ENCODE measurements at places on chromosomes 11 and 22. TPM values are rescaled to one million over a fixed set of nuclear protein-coding genes. Genes with fewer than 3 reads are reported as not detected.

Gene REXO2
- polyA plus RNA-seq: 419 TPM

GRCh38 chr11:115215694-115216617 is 288.3 kb downstream of the CADM1 start:
- no peaks in the 10 kb centered on the region for H3K4me1 ChIP-seq
- DNase-seq: no peak
- no peaks in the 10 kb centered on the region for H3K36me3 ChIP-seq
- H3K4me3 ChIP-seq: no peak overlapping the region
- no peaks in the 10 kb centered on the region for H3K27me3 ChIP-seq

Gene POU2AF2
- polyA plus RNA-seq: 0.15 TPM

GRCh38 chr22:17199003-17199731 is 20.1 kb downstream of the ADA2 start:
- no peak overlapping the region for H3K27ac ChIP-seq
- H3K4me3 ChIP-seq: no peak overlapping the region
- H3K4me1 ChIP-seq: peaks cover 5% of the 10 kb centered on the region
- DNase-seq: peak; percentile 77

Gene UBE2L6
- 65.9 TPM for polyA plus RNA-seq

DNA sequence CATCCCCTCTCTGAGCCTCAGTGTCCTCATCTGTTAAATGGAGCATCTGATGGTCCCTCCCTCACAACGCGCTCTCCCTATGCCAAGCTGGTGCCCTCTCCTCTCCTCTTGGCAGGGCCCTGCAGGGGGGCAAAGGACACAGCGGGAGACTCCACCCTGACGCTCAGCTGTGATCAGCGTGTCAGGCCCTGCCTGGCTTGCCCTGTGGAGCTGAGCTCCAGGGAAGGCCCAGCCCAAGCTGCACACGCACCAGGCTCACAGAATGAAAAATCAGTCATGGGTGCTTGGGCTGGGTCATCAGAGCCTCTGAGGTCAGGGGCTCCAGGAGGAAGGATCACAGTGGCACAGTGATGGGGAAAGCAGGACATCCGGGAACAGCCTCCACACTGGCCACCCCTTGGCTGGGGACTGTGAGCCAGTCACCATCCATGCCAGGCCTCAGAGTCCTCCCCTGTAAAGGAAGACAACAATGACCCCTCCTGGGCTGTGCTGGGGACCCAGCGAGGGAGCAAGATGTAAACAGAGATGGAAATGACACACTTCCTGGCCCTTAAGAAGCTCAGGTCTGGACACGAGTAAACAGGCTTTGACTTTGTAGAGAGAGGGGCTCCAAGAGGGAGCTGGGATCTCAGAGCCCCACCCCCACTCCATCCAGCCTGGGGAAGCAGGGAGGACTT is 36.6 kb downstream of the RPL3 start:
- no peak overlapping the region for H3K27ac ChIP-seq
- no peaks in the 10 kb centered on the region for H3K27me3 ChIP-seq
- no peaks in the 10 kb centered on the region for H3K36me3 ChIP-seq
- H3K4me1 ChIP-seq: peaks cover 7% of the 10 kb centered on the region
- DNase-seq: no peak

DNA sequence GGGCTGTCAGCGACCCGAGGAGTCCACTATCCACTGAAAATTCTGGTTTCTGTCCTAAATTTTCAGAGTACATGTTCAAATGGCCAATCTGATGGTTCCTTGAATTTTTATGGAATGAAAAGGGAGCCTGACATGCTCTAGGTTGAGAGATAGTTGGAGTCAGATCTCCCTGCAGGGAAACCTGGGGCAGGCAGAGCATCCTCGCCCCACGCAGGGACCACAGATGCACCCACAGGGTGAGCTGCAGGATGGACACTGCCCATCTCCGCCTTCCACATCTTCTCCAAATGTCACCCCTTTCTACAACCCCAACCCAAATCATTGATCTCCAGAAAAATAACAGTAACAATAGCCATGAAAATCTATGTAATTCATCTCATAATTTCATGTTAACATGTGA is 114.2 kb upstream of the IGLL5 start:
- H3K27me3 ChIP-seq: no peaks in the 10 kb centered on the region
- no peak overlapping the region for H3K27ac ChIP-seq
- no peaks in the 10 kb centered on the region for H3K4me1 ChIP-seq
- H3K36me3 ChIP-seq: no peaks in the 10 kb centered on the region
- DNase-seq: no peak

Gene TMEM126A
- 37.1 TPM for polyA plus RNA-seq

GRCh38 chr11:61065955-61066638 is 36.2 kb upstream of the CD5 start:
- H3K4me3 ChIP-seq: no peak overlapping the region
- H3K27me3 ChIP-seq: no peaks in the 10 kb centered on the region
- H3K27ac ChIP-seq: no peak overlapping the region

Gene PLAAT5
- polyA plus RNA-seq: not detected

Gene OR51B2
- not detected for polyA plus RNA-seq

DNA sequence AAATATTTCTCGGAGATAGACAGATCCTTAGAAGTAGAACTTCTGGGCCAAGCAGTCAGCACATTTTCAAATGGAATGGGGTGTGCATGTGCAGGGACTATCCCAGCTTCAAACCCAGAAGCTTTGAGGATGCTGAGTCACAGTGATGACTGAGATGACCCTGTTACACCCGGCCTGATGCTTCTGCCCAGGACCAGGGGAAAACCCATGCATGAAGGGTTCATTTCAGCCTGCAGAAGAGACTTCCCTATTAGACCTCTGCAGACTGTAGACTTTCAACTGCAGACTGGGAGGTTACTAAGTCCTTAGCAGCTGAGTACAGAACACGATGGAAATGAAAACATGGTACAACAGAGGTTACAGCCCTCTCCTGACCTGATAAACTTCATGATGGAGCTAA is 3.6 kb upstream of the OR2AT4 start:
- no peaks in the 10 kb centered on the region for H3K4me1 ChIP-seq
- no peak for DNase-seq
- H3K4me3 ChIP-seq: no peak overlapping the region
- H3K27me3 ChIP-seq: no peaks in the 10 kb centered on the region

Gene CRY2
- 6.7 TPM for polyA plus RNA-seq

DNA sequence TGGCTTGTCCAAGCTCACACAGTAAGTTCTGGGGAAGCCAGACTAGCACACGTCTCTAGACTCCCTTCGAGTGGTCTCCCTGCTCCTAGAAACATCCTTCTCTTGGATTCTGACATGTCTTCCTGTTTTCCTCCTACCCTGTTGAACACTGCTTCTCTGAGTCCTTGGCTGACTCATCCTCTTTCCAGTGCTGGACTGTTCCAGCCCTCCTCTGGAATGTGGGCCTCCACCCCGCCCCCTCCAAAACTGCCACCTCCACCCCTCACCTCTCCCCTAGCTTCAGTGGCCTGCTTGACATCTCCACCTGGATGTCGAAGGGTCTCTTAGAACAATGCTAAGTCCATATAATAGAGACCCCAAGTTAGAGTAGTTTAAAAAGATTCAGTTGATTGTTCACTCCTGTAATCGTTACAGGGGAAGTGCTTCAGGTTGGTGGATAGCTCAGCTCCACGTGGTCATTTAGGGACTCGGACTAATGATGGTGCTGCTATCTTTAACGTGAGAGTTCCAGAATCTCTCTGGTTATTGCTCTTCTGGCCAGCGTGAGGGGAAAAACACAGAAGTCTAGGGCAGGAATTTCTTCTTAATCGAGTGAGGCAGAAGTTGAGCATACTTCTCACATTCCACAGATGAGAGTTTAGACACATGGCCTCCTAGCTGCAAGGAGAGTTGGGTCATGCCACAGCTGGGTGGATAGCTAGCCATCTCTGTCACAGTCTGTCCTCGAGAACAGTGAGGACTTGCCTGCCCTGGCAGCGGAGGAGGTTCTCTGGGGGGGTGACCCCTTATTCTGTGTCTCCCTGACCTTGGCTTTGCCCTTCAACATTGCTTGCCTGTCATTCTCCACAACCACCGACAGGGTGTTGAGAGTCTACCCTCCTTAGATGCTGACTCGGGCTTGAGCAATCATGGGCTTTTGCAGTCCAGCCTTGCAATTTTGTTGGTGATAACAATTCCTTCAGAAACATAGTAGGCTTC is 4.7 kb upstream of the C11orf96 start:
- no peak for DNase-seq
- peaks cover 10% of the 10 kb centered on the region for H3K27me3 ChIP-seq
- no peak overlapping the region for H3K4me3 ChIP-seq
- H3K36me3 ChIP-seq: no peaks in the 10 kb centered on the region
- H3K4me1 ChIP-seq: peaks cover 50% of the 10 kb centered on the region
- H3K27ac ChIP-seq: no peak overlapping the region

DNA sequence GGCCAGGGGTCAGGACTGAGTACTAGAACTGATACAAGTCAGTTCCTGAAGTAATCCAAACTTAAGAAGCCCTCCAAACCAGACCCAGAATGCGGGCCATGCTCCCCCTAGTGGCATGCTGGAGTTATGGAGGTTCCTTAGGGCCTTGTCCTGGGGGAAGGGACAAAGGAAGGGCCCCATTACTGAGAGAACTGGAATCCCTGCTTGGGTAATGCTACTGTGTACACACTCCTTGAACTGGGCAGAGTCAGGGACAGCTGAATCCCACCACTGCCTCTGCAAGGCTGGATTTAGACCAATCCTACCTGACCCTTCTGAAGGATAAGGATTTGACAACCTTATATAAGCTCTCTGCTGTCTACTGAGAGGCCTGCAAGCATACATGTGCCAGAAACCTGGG is 97.3 kb upstream of the AKIP1 start:
- H3K4me1 ChIP-seq: peaks cover 34% of the 10 kb centered on the region
- no peaks in the 10 kb centered on the region for H3K27me3 ChIP-seq
- no peaks in the 10 kb centered on the region for H3K36me3 ChIP-seq
- H3K4me3 ChIP-seq: no peak overlapping the region
- peak overlapping the region; percentile 48 for H3K27ac ChIP-seq

Gene C11orf16
- not detected for polyA plus RNA-seq

DNA sequence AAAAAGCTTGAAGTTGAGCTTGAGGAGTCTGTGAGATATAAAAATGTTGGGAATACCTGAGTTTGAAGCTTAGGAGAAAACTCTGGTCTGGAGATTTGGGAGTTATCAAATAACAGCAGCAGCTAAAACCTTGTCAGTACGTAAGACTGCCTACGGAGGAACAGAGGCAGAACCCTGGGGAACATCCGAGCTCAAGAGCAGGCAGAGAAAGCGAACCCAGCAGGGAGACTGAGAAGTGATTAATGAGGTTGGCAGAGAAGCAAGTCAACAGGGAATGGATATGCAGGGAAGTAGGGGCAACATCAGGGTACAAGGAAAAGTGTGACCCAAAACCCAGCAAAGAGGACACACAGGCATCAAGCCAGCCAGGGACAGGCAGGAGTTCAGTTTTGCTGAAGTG is 12.6 kb upstream of the MTFP1 start:
- H3K36me3 ChIP-seq: peaks cover 36% of the 10 kb centered on the region
- H3K4me3 ChIP-seq: no peak overlapping the region
- no peaks in the 10 kb centered on the region for H3K27me3 ChIP-seq
- DNase-seq: no peak

Gene FOLR3
- polyA plus RNA-seq: not detected

- peaks cover 14% of the 10 kb centered on the region for H3K4me1 ChIP-seq
- H3K27ac ChIP-seq: peak overlapping the region; percentile 78
- no peaks in the 10 kb centered on the region for H3K36me3 ChIP-seq
- no peaks in the 10 kb centered on the region for H3K27me3 ChIP-seq
Measured at GRCh38 chr11:107951155-107951554, 22.9 kb downstream of the RAB39A start.

DNA sequence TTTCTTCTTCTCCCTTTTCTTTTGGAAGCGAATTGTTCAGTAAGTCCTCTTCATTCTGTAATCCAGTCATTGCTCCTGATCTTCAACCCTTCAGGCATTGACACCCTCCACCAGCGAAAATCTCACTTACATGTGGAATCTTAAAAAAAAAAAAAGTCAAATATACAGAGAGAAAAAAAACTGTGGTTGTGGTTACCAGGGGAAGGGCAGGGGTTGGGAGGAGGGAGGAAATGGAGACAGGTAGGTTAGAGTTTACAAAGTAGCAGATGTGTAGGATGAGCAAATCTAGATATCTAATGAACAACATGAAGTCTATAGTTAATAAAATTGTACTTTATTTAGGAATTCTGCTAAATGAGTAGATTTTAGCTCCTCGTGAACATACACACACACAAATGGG is 17.7 kb upstream of the TMEM123 start:
- no peaks in the 10 kb centered on the region for H3K36me3 ChIP-seq
- peaks cover 7% of the 10 kb centered on the region for H3K4me1 ChIP-seq
- H3K4me3 ChIP-seq: no peak overlapping the region
- H3K27ac ChIP-seq: no peak overlapping the region
- DNase-seq: no peak
- H3K27me3 ChIP-seq: no peaks in the 10 kb centered on the region

Gene CCDC89
- polyA plus RNA-seq: 3.9 TPM

GRCh38 chr11:126542334-126543015 is 187.0 kb downstream of the ST3GAL4 start:
- H3K4me3 ChIP-seq: no peak overlapping the region
- no peaks in the 10 kb centered on the region for H3K36me3 ChIP-seq
- no peak overlapping the region for H3K27ac ChIP-seq
- DNase-seq: no peak
- H3K27me3 ChIP-seq: no peaks in the 10 kb centered on the region

Gene APOL5
- polyA plus RNA-seq: not detected

Gene ADORA2A
- 9.3 TPM for polyA plus RNA-seq

Gene RAB39A
- 0.18 TPM for polyA plus RNA-seq

DNA sequence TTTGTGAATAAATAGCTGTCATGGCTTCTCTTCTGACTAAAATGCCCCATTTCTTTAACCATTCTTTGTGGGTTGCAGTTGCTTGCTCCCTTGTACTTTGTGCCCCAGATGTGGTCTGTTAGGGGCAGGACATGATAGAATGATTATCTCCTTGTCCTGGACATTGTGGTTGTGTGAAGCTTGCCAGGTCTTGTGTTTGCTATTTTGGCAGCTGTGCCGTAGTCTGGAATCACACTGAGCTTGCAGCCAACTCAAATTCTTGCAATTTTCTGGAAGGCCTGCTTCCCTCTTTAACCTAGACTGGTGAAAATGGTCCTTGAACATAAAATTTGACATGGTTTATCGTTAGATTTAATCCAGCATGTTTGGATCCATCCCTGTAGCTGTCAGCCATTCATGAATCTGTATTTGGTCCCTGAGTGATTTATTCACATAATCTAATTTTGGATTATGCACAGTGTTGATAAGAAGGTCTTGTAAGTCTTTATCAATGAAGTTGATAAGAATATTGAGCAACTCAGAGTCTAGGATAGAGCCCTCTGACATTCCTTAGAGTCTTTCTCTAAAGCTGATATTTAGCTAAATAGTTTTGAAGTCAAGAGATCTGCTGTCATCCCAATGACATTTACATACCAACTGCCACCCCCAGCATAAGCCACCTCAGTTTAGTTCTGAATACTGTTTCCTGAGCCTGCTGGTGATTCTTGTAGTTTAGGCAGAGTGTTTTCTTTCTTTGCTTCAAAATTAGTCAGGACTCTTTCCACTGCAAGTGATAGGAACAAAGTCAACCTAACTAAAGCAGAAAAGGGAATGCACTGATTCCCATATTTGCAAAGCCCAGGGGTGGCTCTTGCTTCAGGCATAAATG is 9.8 kb downstream of the SPON1 start:
- H3K27ac ChIP-seq: no peak overlapping the region
- H3K27me3 ChIP-seq: no peaks in the 10 kb centered on the region
- no peak overlapping the region for H3K4me3 ChIP-seq
- peaks cover 3% of the 10 kb centered on the region for H3K4me1 ChIP-seq

Gene PAMR1
- polyA plus RNA-seq: 0.42 TPM

- H3K27me3 ChIP-seq: no peaks in the 10 kb centered on the region
- no peak for DNase-seq
- no peak overlapping the region for H3K4me3 ChIP-seq
- H3K4me1 ChIP-seq: no peaks in the 10 kb centered on the region
- peaks cover 69% of the 10 kb centered on the region for H3K36me3 ChIP-seq
Measured at GRCh38 chr11:108144615-108145014, 23.2 kb downstream of the ACAT1 start.
